ENCODE measurements at places on chromosomes 1 and 21.

GRCh38 chr1:94527447-94528031, 14.0 kb downstream of the F3 start:
- no peak for DNase-seq

GRCh38 chr1:244347942-244348341, 103.8 kb downstream of the ADSS2 start:
- DNase-seq, result no peak

DNA sequence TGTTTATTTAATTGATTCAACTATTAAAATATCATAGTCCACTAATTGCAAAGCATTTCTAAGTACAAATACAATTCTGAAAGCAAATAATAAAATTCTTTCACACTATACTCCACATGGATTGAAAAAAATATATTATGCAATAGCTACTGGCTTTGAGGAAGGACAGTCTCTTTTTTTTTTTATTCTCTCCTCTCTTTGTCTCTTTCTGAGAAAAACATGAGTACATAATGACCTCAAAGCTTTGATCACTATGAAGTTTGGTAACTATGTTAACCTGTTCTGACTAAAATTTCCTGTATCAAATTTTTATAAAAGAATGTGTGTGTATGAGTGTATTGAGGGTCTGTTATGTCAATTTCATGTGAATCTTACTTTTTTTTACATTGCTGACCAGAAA, 96.2 kb downstream of the RGS2 start:
- no peak for DNase-seq

GRCh38 chr1:147169840-147170674, 2.2 kb downstream of the PRKAB2 start:
- DNase-seq, result no peak

DNA sequence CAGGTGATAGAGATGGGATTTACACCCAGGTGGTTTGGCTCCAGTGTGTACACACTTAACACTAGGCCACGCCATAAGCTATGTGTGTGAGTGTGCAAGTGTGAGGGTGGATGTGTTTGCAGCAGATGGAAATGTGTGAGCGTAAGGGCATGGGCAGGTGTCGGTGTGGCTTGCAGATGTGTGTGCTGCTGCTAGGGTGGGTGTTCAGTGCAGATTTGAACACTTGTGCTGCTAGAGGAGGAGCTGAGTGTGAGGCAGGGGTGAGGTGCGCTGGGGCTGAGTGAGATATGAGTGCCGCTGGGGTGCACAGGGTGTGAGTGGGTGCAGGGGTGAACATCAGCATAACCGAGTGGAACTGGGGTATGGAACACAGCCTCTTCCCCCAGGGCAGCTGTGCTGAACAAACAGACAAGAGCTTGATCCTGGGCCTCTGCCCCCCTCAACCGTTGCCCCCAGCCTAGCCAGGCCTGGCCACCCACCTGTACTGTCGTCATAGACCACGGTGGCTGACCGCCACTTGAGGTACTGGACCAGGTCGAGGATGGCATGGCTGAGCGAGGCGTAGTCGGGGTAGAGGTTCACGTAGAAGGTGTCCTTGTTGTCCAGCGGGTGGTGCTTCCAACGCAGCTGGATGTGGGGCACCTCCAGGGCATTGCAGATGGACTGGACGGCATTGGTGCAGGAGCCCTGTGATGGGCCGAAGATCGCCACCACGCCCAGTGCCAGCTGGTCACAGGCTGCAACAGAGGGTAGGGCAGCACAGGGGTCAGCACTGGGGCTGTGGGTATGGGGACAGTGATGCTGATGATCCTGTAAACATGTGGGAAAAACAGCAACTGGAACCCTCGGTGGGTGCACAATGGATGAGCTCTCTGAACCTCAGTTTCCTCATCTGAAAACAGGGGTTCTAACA, 153.9 kb downstream of the GRIK3 start:
- DNase-seq, result no peak

GRCh38 chr1:181023265-181024057, 791 bp upstream of the STX6 start:
- no peak for DNase-seq

- no peak for DNase-seq
Observed at GRCh38 chr1:90732136-90732535, 15.0 kb upstream of the BARHL2 start.

DNA sequence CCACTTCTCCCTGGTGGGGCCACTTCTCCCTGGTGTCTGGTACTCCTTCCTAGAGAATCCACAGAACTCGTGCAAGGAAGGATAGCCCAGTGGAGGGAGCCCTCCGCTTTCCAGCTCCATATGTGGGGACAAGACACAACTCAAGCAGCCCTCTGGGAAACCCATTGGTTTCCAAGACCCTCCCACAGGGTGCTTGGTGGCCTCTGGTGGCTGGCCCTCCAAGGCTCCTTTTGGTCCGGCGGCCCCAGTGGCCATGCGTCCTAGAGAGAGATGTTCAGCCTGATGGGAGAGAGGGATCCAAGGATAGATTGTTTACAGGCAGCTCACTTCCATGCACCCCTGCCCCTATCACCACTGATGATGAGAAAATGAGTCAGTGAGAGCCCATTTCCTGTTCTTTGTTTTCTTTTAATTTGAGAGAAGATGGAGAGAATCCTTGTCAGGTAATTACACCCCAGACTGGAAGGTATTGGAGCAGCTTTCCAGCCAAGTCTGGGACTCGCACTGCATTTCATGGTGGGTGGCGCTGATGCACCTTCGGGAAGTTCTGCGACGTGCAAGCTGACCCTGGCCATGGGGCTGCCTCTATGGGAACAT, 486.2 kb upstream of the VAMP3 start:
- DNase-seq, result no peak

GRCh38 chr1:156703741-156704140, 1.6 kb downstream of the CRABP2 start:
- DNase-seq, result no peak

- DNase-seq, result no peak
Observed at GRCh38 chr1:160284220-160284781, 632 bp downstream of the PEX19 start.

DNA sequence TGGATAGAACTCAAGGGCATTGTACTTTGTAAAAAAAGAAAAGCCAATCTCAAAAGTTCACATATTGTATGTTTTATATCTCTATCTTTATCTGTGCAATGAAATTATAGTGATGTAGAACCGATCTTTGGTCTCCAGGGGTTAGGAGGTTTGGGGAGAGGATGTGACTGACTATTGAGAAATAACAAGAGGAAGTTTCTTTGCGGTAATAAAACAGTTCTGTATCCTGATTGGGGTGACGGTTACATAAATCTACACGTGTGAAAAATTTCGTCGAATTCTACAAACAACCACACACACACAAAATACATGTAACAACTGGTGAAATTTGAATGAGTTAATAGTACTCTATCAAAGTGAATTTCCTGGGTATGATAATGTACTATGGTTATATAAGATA, 10.6 kb upstream of the OR2T33 start:
- no peak for DNase-seq

DNA sequence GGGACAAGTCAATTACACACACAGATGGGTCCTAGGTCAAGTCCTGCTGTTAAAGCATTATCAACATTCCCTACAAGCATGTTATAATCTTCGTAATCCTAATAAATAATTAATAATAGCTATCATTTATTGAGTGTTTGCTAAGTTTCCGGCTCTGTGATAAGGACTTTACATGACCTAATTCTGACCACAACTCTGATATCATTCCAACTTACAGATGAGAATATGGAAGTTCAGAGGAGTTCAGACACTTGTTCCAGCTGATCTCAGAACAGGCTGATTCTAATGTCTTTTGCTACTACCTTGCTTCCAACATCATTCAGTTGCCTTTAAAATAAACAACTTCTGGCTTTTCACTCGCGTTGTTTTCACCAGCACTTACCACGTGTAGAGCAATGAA, 770.1 kb upstream of the CXADR start:
- DNase-seq, result no peak

GRCh38 chr1:156226782-156227181, 14.0 kb downstream of the PMF1 start:
- no peak for DNase-seq

- DNase-seq, result no peak
Observed at GRCh38 chr1:90725657-90726424, 8.7 kb upstream of the BARHL2 start.

DNA sequence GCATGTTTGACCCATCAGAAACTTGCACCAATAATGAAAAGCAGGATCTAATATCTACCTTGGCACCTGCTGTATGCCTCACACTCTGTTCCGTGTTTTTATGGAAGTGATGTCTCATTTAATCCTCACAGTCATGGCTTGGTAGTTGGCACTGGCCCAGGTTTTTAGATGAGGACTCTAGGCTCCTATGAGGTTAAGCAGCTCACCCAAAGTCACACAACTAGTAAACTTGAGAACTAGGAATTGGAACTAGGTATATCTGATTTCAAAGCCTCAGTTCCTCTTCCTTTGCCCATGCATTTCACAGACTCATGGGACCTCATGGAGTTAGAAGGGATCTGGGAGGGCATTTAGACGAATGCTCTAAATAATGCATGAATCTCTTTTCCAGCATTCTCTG, 21.3 kb upstream of the TARBP1 start:
- no peak for DNase-seq

GRCh38 chr1:238029126-238029525, 138.4 kb upstream of the ZP4 start:
- DNase-seq, result no peak

- DNase-seq, result no peak
Observed at GRCh38 chr1:183896466-183897048, 91.6 kb downstream of the RGL1 start.

GRCh38 chr1:31505911-31506497, 70.3 kb upstream of the TINAGL1 start:
- peak; percentile 29 for DNase-seq

DNA sequence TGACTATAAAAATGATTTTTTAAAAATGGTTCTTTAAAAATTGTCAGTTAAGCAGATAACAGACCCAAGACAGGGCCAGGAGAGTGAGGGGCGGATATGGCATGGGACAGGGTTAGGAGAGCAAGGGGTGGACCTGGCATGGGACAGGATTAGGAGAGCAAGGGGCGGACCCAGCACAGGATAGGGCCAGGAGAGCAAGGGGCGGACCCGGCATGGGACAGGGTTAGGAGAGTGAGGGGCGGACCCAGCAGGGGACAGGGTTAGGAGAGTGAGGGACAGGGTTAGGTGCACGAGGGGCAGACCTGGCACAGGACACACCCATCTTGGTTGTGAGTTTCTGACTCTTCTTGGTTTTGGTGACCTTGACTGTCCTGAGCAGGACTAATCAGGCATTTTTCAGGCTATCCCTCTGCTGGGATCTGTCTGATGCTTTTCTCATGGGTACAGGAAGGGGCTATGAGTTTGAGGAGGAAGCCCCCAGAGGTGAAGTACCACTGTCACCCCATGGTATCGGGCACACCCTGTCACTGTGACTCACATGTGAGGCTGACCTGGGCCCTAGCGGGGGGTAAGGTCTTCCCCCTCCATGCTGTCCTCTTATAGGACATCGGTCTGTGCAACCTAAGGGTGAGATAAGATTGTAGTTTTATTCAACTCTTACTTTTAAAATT, 159.0 kb upstream of the COL6A1 start:
- no peak for DNase-seq

DNA sequence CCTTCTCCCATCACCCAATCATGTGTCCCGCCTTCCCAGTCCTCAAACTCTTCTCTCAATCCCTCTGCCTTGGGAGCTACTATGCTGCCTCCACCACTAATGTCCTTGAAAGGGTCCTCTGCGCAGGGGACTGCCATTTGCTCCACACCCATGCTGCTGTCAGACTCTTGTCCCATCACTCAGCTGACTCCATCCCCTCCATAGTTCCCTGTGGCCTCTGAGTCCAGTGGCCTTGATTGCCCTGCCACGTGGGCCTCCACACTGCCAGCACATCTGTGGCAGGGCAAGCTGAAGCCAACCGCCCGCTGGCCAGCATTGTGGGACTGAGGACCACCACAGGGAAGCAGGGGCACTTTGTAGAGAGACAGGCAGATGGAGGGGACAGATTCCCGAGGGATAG, 1.3 kb upstream of the TNNT2 start:
- no peak for DNase-seq

DNA sequence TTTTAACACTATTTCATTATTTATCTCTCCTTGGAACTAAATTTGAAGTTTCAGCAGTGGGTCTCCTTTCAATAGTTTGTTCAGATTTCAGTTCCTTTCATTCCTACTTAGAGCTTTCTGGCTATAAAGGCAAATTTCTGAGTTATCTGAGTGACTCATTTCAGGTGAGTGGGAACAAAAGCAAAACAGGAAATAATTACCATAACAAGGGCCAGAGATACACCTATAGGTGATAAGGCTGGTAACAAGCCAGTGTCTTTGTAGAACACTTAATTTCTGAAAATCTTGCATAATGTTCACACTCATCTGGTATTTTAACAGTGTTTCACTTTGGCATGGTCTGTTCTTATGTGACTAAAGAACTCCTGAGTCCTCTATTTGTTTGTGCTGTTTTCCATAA, 64.5 kb upstream of the PRRC2C start:
- DNase-seq, result no peak

GRCh38 chr1:111209622-111210021, 9.2 kb upstream of the DENND2D start:
- DNase-seq, result no peak

DNA sequence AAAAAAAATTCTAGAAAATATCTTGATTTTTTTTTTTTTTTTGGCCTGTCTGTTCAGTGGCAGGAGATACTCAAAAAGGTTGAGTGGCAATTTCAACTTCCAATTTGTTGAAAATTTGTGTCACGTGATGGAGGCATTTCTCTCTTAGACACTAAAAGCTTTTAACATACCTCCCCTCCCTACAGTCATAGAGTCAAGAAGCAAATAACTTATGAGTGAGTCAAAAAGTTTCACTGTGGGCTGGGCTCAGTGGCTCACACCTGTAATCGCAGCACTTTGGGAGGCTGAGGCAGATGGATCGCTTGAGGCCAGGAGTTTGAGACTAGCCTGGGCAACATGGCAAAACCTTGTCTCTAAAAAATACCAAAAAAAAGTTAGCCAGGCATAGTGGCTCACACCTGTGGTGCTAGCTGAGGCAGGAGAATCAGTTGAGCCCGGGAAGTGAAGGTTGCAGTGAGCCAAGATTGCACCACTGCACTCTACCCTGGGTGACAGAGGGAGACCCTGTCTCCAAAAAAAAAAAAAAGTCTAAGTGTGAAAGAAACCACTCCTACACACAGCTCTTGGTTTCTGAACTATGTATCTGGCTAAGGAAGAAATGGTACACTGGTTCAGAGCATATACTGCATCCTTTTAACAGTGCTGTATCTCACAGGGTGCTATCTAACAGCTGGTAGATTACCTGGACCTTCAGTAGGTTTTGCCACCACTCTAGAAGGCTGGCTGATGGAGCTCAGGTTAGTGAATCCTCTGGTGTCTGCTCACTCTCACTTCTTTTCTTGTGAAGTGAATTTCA, 11.6 kb upstream of the BSDC1 start:
- no peak for DNase-seq

GRCh38 chr1:33097137-33097611, 16.2 kb downstream of the AZIN2 start:
- no peak for DNase-seq
